ENCODE measurements at places on chromosomes 5 and 9.

DNA sequence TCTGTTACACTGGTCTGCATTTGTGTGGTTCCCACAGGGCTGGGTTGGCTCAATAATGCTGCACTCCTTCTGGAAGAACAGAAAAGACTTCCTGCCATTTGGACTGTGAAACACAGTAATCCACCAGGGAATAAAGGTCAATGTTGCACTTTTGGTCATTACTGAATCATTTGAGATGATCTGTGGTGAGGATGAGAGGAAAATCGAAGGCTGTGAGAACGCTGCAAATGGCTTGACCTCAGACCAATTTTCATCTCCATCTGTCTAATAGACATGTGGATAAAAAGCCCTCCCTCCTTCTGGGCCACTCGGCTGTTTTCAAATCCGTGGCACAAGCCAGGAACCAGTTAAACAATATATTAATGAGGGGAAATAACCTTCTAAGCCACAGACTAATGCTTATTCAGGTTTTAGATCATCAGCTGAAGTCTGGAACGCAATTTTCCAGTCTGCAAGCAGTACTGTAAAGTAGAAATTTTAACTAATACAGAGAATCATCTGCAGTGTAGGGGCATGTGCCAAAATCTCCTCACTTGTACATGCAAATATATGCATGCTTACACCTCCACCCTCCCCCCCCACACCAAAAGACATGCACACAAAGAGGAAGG is 20.2 kb downstream of the TLE1 start:
- DNase-seq: no peak

- no peak for DNase-seq
These were observed 113.0 kb downstream of the WNK2 start for GRCh38 chr9:93296889-93297480.

DNA sequence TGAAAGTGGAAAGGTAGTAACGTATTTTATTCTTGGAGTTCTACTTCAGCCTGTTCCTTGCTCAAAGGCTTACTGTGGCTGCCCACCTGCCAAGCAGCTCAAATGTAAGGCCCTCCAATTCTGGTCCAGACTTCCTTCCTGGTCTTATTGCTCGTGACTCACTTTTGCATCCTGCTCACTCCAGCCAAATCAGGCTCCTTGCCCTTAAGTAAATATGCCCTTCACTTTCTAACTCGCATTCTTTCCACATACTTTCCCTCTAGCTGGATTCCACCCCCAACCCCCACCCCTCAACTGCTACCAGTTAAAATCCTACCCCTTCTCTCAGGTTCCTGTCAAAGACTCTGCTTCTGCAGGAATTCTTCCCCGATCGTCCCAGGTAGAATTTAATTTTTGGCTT is 96.6 kb downstream of the GALNT10 start:
- DNase-seq: no peak

DNA sequence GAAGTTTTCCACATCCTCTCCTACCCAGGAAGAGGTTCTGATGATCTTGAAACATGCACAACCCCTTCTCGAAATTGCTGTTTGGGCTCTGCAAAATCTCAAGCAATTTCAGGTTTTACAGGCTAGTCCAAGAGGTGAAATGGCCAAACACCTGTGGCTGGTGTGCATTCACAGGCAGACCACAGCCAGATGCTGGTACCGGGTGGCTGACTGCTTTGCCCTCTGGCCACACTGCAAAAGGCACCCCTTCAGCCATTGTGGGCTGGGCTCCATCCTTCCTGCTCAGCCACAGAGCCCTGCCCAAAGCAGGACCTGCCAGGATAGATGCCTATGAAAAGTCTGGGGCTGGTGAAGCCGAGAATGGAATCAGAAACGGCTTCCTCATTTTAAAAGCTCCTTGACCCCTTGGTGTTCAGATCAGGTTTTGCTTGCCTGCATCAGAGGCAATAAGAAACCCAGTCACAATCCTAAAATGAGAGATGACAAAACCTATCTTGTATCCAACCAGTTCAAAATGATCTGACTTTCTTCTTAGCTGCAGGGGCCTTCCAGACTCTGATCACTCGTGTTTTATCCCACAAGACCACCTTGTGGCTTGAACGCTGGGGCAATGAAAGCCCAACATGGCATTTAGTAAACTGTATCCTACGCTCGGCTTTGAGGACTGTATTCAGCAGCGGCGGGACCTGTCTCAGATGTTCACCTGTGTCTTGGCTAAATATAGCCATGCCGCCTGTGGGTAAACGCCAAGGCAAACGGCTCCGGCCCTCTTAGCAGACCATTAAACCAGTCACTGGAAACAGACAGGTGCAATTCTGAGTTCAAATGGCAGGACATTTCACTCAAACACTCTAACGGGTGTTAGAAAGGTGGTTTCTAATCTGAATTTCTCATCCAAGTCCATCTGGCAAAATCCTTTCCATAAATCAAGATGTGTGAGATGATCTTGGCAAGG is 49.6 kb downstream of the EPB41L4B start:
- no peak for DNase-seq

GRCh38 chr9:133147412-133148198 is 16.1 kb downstream of the GBGT1 start:
- DNase-seq: no peak

DNA sequence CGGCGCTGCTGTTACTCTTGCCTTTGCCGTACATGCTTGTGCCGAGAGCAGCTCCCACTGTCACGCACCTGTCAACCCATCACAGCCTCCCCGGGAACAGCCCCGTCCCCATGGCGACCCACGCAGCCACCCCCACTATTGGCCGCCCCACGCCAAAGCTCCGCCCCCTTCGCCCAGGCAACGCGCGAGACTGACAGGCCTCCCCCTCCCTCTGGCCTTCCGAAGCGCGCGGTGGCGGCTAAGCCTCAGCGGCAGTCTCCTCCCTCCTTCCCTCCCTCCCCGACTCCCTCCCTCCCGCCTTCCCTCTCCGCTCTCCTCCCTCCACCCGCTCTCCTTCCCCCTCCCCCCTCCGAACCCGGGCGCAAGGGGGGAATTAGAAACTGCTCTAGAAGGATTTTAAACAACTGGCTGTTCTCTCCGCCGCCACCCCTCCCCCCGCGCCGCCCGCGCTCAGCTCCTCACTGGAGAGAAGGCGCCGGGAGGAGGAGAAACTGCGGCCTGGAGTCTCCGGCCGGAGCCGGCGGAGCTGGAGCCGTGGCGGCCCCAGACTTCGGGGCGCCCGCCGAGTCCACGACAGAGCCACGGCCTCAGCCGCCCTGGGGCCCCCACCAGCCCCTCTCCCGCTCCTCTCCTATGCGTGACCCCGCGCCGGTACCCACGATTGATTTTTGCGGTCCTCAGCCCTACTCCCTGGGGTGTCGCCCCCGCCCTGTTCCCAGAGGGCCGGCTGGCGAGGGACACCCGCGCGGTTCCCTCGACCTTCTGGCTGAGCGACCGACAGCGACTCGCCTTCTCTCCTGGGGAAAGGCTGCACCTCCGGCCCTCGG is at the start of gene SSBP2:
Gene SSBP2, minus strand, starts transcription at position 89 of the 827 bp plus-strand sequence. Its CDS starts 55 bp downstream, at position 34.
- peak; percentile 99 for DNase-seq

- DNase-seq: no peak
These were observed 50.4 kb upstream of the ZSWIM6 start for GRCh38 chr5:61281686-61282085.

DNA sequence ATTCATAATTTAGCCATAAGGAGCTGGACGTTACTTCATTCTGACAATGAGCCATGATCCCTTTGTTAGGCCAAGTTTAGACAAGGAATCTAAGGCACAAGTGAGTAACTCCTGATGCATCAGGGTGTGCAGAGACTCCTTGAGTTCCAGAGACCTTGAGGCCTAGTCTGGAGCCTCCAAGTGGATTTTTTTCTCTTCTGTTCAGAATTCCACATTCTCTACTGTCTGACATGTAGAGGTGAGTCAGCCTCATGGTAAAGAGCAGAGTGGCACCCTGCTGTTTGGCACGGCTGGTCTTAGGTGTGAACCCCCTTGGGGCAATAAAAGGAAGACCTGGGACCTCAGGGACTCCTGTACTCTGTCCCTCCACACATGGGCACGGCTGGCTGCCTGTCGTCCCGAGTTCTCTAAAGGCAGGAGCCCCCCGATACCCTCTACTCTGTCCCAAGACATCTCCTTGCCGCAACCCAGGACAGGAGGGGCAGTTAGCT is 22.0 kb upstream of the TGFBI start:
- no peak for DNase-seq

GRCh38 chr5:144582066-144582465 is 411.4 kb downstream of the KCTD16 start:
- DNase-seq: no peak

- DNase-seq: no peak
These were observed 182.2 kb downstream of the PDE4D start for GRCh38 chr5:59711310-59711709.

GRCh38 chr5:96093890-96094381 is 132.3 kb upstream of the ELL2 start:
- DNase-seq: no peak

DNA sequence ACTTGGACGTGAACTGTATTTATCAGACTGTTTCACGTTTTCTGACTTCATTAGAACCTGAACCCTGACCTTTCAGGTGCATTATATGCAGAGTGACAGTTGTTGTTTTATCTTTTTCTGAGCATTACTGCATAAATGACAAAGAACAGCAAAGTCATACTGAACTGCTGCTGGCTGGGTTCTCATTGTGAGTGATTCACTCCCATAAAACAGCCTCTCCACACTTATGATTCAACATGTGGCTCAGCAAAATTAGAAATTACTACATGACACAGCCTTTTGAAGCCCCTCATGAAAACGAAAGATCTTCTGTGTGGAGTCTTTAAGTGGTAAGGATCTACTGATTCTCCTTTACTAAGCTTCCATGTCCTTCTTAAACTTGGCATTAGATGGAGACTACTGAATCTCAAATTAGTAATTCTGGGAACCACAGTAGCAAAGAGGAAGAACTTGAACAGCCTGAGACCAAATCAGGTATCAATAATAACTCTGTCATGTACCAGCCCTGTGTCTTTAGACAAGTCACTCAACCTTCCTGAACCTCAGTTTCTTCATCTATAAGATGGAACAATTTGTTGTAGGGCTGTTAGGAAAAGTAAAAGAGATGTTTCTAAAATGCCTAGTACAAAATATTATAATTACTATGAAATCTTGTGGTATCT is 172.3 kb upstream of the GNA14 start:
- no peak for DNase-seq

DNA sequence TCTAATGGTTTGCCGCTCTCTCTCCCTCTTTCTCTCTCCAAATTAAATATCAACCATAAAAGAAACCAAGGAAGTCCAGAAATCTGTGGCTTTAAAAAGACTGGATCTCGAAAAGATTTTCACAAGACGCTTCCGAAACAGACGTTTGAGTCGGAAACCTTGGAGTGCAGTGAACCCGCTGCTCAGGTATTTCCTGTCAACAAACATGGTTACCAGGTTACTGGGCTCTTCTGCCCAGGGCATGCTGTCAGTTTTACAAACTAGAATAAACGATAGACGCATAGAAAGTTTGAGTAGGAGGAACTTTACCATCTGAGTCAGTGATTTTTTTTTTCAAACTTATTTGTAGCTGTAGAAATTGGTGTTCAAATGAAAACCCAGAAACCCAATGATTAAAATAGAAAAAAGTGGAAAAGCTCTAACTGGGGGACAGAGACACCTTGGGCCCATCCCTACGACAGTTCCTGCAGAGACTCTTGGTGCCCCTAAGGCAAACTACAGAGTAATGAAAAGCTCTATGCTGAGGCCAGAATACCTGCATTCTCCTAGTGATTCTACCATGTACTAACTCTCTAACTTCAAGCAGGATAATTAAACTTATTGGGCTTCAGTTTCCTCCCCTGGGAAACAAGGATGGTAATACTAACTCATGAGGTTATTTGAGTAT is 90.0 kb downstream of the DOCK8 start:
- DNase-seq: no peak

DNA sequence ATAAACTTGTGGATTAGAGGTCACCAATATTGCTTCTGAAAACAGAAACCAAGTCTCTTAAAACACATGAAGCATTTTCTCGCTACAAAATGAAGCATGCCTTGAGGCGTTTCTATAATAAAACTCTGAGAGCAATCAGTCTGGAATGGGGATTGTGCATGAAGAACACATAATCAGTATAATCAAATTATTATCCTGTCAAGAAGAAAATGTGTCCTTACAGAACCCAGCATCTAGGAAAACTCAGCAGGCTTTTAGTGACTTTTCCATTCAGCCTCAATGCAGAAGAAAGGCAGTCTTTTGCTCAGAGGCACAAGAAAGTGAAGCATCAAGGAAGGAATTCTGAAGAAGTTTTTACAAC is 121.9 kb downstream of the CDH18 start:
- DNase-seq: no peak

DNA sequence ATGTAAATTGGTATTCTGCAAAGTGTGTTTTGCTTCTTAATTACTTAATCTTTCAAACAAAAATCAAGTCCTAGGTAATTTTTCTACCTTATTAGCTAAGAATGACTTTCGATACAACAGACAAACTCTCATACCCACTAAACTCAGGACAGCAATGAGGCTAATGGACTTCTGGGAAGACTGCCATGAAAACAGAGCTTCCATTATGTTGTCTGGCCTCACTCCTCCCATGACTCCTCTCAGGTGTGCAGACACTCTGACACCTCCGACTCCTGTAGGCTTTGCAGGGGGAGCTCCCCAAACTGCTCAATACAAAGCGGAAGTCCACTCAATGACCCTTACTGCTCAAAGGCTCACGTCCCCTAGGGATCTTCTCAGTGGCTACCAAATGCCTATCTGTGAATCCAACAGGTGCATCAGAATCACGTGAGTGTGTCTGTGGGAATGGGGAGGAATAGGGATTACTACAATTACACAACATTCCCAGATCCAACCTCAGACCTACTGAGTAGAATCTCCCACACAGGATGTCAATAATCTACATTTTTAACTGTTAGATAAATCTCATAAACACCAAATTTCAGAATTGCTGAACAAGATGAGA is 289.9 kb downstream of the RAB3C start:
- no peak for DNase-seq

DNA sequence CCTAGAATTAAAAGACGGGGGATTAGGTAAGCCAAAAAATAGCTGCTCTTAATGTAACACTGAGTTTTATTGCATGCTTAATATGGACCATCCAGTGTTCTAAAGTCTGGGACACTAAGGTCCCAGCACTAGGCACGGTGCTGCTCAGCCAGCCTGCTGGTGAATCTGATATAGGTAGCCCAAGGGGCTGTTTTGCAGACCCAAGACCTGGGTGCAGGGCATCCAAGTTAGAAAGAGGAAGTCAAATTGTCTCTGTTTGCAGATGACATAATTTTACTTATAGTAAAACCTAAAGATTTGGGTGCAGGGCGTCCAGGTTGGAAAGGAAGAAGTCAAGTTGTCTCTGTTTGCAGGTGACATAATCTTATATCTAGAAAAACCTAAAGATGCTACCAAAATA is 17.8 kb downstream of the IFNA5 start:
- DNase-seq: no peak

- DNase-seq: no peak
These were observed 298.3 kb downstream of the GADD45G start for GRCh38 chr9:89903141-89903475.

GRCh38 chr9:108857572-108857971 is 1.8 kb upstream of the ACTL7B start:
- no peak for DNase-seq

Measured in cerebellar nuclear complex (tissue), 1 donor.